ENCODE measurements at places on chromosomes 7 and 10.

DNA sequence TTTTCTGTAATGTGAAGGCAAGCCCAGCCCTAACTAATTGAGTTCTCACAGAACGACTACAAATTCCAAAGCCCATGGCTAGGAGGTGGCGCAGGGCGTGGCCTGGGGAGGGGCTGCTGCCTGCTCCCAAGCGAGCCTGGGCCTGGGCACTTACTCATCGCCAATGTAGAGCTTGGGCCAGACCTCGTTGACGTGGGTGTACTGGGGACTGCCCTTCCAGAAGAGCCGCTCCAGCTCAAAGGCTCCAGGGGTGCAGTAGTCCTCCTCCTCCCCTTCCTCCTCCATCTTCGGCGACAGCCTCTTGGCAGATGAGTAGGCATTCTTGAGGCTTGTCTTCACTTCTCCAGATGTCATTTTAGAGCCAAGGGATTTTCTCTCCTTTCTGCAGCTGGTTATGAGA lies 53.3 kb upstream of the SAMD8 start:
- no peak for DNase-seq

DNA sequence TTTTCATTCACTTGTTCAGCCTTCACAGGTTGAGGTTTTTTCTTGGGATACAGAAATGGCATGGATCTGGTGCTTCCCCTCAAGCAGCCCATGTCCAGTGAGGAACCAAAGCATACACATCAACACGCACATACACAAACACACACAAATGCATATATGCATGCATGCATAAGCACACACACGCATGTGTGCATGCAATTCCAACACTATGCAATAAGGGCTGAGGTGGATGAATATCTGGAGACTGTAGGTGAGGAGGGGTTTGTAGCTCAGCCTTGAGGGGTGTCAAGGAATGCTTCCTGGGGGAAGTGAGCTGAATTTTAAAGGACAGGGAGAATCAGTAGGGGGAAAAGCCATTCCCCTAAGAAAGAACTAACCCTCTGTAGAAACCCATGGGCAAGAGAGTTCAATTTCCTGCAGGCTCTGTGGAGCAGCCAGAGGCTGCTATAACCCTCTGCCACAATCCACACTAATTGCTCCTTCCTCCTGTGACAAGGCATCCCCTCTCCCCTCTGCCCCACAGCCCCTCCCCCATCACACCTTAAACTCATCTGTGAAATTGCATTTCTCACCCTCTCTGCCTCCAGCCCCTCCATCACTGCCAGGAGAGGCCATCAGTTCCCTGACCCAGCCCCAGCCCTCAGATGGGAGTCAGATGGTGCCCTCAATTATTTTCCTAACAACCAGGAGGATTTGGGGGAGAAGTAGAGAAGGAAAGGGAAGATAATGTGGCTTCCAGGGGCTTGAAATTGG lies 316.4 kb downstream of the RPS24 start:
- no peak for DNase-seq

- DNase-seq: no peak
Measured at GRCh38 chr10:76911184-76911583, 726.4 kb downstream of the KCNMA1 start.

DNA sequence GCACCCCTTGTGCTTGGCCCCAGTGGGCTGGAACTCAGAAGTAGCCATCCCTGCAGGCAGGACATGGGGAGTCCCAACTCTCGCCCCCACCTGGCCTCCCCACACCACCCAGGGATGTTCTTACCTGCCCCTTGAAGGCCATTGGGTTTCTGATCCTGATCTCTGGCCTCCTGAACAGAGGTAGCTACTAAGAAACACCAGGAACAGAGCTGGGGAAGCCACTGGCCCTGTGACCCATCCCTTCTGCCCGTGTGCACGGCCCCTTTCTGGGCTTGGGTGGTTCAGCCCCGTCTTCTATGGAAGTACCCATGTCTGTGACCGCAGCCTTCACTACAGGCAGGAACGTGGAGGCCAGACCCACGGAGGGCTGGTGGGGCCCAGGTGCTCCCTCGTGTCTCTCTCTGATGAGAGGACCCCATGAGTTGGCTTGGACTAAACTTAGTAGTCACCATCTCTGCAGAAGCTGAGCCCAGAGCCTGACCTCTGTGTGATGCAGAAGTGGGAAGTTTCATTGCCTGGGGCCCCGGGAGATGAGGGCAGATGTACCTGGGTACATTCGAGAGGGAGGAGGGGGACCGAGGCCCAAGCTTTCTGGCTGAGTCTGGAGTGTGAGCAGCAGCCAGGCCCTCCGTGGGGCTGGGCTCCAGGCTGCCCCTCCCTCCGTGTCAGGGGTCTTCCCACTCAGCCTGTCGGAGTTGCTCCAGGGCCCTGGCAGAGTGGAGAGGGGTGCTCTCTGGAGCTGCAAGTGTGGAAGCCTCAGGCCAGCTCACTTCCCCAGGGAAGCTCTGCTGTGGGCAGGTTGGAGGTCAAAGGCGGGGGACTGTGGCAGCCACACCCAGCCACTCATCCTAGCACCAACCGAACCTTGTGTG lies 81.0 kb downstream of the MKI67 start:
- no peak for DNase-seq

DNA sequence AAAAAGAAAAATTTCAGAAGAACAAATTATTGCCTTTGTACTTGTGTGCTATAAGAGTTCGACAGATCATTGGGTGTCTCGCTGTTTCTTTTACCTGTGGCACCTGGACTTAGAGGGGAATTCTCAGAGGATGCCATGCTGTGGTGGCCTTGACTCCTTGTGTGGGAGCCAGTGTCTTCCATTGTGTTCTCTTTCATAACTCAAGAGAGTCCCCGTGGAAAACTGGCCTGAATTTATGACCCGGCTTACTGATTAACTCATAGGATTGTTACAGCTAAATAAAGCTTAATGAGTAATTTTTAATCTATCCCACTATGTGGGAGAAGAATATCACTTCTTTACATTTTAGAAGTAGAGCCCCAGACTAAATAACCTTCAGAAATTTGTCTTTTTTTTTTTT lies 54.5 kb downstream of the UBE3C start:
- no peak for DNase-seq

GRCh38 chr10:34769899-34770298 lies 45.2 kb downstream of the PARD3 start:
- DNase-seq: no peak

- DNase-seq: peak; percentile 67
Measured at GRCh38 chr10:44477046-44477425, 92.1 kb upstream of the CXCL12 start.

- no peak for DNase-seq
Measured at GRCh38 chr7:100642534-100642907, 1.2 kb upstream of the TFR2 start.

DNA sequence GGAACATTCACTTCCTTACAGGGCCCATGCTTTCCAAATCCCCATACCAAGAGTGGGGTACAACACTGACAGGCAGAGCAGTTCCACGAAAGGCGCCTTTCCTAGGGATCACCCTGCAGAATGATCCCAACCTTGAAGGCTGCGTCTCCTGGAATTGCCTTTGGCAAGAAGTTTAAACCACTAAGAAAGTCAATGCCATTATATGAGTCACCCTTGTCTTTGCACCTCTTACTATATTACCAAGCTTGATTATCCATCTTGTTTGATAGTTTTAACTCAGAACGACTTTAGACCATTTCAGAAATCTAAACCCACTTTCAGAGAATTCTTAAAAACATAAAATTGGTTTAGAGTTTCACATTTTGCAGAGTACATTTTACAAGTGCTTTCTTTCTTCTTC lies 282.1 kb downstream of the ARHGAP12 start:
- DNase-seq: peak; percentile 71

- peak; percentile 3 for DNase-seq
Measured at GRCh38 chr7:8433477-8434289, at the start of gene NXPH1. Gene NXPH1, plus strand, starts transcription at chr7:8433609.

- peak; percentile 80 for DNase-seq
Measured at GRCh38 chr10:118873091-118873737, 118.4 kb upstream of the CACUL1 start.

GRCh38 chr10:78028438-78029268 lies 662 bp downstream of the POLR3A start:
- DNase-seq: peak; percentile 54

DNA sequence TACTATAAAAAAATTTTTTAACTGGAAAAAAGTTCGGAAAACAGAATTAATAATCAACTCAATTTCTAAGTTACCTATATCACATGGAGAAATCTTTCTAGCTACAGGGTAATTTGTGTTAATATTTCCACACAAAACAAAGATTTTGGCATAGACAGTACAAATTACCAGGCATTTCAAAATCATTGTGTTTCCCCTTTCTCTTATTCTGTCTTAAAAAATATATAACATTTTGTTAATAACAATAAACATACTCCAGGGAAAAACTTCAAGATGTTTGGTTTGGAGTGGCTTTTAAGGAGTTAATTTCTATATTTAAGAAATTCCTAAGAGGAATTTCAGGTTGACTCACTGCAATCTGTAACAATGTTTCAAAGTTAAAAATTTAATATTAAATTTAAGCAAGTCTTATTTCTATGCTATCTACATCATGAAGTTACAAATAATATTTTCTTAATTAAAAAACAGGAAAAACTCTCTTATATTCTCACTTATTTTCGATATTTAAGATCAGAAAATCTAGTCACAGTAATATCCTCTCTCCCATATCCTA lies 132.6 kb downstream of the NRBF2 start:
- no peak for DNase-seq

GRCh38 chr7:137287651-137288258 lies 55.8 kb downstream of the PTN start:
- DNase-seq: peak; percentile 6

DNA sequence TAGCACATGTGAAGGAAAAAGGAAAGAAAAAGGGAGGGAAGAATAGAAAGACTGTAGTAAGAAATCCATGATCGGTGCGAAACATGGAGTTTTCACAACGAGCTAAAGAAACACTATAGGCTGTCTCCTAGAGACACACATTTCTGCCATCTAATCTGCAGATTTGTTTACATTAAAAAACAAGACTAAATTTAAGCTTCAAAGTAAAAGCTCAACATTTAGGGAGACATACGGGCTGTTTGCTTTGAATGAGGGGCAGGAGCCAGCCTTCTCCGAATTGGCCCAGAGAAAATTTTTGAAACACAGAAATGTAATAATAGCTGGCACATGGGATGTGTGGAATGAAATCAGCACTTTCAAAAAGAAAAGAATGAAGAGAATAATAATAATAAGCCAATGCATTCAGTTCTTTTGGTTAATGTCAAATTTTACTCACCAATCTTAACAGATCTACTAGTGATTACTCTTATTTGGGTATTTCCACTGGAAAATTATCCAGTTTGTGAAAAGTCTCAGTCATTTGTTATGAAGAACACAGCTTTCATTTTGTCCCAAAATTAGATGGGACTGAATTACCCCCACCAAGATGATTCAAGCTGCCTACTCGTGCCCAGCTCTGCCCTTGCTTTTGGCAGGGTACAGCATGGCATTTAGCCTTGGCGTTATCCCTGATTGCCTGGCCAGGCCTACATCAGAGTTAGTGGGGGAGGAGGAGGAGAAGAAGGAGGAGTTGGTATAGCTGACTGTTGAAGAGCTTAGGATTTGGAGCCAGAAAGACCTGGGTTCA lies 47.1 kb downstream of the MTURN start:
- DNase-seq: no peak

- DNase-seq: no peak
Measured at GRCh38 chr7:130207033-130207432, 627 bp upstream of the SSMEM1 start.

GRCh38 chr7:98616381-98617050 lies 569 bp upstream of the NPTX2 start:
- no peak for DNase-seq
